ENCODE measurements at places on chromosomes 2 and 18. TPM values are rescaled to one million over a fixed set of nuclear protein-coding genes. Genes with fewer than 3 reads are reported as not detected.

HOXD13 gene
- polyA plus RNA-seq: not detected

ALS2 gene
- 17.5 TPM for polyA plus RNA-seq

SFT2D3 gene
- polyA plus RNA-seq: not detected

SLC23A3 gene
- polyA plus RNA-seq: 1.1 TPM

SPIRE1 gene
- polyA plus RNA-seq: 15.1 TPM

TAF4B gene
- 3.3 TPM for polyA plus RNA-seq

HOXD4 gene
- polyA plus RNA-seq: 8.2 TPM

GRCh38 chr2:218284106-218284811 is 8.0 kb downstream of the TMBIM1 start:
- no peak for DNase-seq

- no peak for DNase-seq
Observed at GRCh38 chr2:6372317-6372901, 493.3 kb downstream of the CMPK2 start.

- no peak for DNase-seq
Observed at GRCh38 chr2:189698020-189698887, 23.8 kb downstream of the ANKAR start.

GRCh38 chr2:143398781-143399180 is 269.6 kb downstream of the ARHGAP15 start:
- peak; percentile 2 for DNase-seq

DNA sequence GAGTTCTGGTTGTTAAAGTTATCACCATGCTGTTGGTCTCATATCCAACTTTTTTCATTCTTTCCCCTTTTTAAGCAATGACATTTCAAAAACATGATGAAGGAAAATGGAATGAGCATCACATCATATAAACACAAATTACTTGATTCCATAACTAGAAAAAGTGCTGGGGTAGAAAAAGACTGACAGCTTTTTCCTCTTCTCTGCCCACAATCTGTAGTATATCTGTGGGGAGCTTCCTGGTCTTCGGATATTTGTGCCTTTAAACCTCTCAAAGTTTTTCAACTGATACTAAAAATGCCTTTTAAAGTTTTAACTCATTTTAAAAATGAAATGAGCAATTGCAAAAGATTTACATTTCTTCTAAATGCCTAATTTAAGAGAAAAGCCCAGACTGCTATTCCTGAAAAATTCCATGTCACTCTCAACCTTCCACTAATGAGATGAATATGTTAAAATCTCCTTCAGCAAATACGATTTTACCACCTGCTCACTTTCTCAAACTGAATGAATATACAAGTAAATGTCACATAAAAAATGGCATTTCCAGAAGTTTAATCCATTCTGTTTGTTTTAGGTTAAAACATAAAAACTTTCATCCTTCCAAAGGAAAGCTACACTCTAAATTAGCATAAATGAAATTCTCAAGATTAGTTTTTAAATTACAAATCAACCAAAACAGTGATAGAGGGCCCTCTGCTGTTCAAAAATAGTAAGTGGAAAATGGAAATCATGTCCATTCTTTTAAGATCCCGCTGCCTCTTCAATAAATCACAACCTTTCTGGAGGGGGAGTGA is 2.1 kb downstream of the DNAH7 start:
- DNase-seq: no peak

- DNase-seq: no peak
Observed at GRCh38 chr2:37110306-37111212, 26.2 kb downstream of the GPATCH11 start.

- DNase-seq: no peak
Observed at GRCh38 chr2:209495855-209496585, 72.2 kb downstream of the MAP2 start.

GRCh38 chr18:4069183-4069582 is 385.9 kb downstream of the DLGAP1 start:
- no peak for DNase-seq

DNA sequence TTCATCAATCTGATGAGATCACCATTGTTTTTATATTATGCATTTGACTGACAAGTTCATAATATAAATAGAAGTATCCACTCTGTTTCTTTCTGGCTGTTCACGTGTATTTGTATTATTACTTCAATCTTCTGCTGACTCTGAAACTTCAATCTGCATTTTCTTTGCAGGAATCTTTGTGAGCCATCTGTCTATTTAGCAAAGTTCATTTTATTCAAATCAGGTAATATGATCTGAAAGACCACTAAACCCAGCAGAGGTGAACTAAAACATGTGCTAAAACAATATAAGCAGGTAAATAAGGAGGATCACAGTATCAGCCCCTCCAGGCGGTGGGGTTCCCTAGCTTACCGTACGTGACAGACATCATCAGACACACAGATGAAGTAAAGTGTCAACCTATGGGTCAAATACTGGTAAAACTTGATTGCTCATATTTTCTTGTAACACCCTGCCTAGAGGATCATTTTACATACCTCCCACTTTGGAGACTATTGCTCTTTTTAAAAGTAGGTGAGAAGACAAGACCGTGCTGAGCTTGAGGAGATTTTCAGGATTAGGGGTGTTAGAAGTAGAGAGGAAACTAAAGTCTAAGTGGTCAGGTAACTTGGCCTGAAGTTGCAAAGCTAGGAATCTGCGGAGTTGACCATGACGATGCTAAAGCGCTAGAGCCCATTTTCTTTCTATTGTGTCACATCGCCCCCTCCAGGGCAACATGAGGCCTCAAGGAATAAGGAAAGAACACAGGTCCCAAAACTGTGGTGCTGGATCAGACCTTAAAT is 9.0 kb downstream of the DTNB start:
- peak; percentile 64 for DNase-seq

DNA sequence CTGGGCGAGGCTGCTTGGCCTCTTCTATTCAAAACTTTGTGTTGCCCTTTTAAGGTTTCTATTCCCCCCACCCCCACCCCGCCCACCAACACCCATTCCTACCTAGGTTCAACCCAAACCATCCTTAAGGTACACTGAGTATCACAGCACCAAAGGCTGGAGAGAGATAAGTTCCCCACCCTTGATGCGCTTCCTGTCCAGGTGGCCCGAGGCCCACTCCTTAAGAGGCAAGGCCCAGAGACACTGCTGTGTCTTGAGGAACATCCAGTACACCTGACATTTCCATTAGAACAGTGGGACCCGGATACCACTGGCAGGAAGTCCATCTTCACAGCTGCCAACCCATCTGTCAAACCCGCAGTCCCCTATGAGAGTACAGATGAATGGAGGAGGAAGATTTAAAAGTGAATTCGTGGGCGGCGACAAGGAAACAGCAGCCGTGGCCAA is 277 bp upstream of the INPP1 start:
- DNase-seq: no peak

GRCh38 chr2:42931146-42931817 is 138.9 kb upstream of the HAAO start:
- DNase-seq: no peak

DNA sequence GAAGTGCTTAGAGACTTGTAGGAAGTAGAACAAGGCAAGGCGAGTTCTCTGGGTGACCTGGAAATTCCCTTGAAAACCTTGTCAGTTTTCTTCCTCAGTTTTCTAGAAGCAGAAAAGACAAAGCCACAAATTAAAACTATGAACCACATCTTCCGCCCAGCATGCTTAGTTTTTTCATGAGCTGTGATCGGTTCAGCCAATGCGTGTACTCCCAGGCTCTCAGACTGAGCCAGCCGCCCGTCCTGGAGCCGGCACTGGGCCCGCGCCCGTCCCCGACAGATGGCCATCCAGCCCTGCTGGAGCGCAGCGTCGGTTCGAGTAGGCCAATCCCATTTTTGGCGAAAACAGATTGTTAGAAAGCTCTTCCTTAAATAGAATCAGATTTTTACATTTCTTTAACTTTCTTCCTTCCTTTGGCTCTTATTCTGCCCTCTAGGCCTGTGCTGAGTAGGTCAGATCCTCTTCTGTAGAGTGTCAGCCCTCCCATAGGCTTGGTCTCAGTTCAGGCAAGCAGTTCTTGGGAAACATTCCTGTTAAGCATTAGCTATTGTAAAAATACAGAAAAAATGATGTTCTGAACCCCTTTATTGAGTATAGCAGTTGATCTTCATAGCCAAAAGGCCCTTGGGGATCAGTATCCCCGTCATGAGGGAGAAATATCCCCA is 112.5 kb downstream of the NCK2 start:
- DNase-seq: no peak

DNA sequence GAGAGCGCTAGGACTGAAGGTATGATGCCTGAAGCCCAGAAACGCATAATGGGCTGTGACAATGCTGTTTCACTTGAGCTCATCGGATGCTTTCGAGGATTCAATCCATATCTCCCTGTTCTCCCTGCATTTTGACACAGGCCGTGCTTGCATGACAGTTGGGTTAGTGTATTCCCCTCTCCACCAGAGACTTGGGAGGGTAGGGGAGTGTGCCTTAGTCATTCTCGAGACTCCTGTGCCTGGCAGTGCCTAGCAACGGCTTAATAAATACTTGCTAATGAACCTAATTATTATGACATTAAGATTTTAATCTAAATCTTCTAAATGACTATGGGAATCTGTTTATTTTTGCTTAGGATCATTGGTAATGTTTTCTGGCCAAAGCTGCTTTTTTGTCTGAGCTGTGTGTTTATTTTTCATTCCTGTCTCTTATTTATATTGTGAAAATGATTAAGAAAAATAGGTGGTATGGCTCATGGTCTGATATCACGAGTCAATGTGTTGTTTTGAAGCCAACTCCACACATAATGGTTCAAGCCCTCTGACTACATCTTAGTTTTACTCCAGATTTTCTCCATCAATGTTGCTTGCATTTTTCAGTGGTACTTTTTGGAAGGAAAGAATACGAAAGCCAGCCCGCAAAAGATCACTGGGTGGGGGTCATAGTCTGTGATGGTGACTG is 61.3 kb downstream of the NEDD4L start:
- no peak for DNase-seq

- no peak for DNase-seq
Observed at GRCh38 chr2:85355073-85355410, 473 bp downstream of the ELMOD3 start.

GRCh38 chr2:218368621-218369153 is 12.0 kb downstream of the CATIP start:
- DNase-seq: no peak

GRCh38 chr2:47253447-47253846 is 98.3 kb upstream of the STPG4 start:
- no peak for DNase-seq

DNA sequence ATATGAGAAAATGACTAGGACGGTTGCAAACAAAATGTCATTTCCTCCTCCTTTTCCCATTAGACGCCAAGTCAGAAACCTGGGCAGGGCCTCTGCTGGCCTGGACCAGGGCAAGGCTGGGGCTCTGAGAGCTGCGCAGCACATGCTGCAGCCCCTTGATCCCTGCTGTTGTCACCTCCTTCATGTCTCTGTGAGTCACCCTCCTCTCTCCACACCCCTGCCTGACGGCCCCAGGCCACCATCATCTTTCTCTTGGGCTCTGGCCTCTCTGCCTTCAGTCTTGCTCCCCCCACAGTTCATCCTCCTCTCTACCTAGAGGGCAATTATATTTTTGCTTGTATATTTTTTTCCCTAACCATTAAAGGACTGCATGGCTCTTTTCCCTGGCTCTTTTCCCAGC is 10.0 kb downstream of the FLACC1 start:
- DNase-seq: no peak

DNA sequence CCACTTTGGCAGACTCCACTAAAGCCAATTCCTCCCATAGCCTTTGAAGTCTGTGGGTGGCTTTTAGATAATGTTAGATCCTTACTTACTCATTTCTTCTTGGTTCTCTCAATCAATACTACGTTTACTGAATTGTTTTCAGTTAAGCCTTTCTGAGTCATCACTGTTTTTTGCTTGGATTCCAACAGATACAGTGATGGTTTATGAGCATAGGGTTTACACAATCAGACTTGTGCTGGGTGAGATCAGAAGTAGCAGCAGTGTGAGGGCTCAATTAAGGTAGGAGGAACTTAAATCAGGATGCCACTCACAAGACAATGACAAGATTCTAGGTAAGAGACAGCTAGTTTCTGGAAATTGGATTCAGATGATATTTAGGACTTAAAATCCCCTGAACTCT is 297.7 kb upstream of the DOK6 start:
- DNase-seq: no peak

- no peak for DNase-seq
Observed at GRCh38 chr2:39378968-39379367, 58.1 kb downstream of the MAP4K3 start.

DNA sequence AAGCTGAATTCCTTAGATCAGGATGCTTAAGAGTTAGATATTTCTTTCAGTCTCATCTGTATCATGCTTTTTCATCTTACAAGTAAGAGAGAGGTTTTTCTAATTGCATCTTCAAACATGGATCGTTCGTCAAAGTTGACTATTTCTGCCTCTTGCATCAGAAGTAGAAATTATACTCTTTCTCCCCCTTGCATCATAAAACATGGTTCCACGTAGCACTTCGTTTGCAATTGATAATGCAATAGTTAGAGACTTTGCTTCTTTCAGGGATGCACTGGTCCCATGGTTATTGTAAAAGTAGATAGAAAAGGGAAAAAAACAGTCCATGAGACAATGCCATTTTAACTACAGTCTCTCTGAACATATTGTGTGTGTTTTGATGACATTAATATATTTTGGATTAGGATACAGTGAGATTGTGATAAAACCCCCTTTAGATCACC is 75.1 kb upstream of the PARD3B start:
- DNase-seq: no peak

DNA sequence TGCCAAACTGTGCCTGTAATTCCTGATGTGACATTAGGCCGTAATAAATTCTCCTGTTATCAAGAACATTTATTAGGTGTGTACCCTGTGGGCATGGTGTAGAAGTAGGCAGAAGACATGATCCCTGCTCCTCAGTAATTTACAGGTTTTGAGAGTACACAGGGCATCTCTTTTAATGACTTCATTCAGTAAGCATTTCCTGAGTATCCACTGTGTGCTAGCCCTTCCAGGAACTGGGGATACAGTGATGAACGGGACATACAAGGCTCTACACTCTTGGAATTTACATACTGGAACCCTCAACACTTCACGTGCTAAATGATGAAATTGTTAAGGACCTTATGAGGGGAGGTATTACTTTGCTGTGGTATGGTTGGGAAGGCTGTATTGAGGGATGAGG is 30.2 kb downstream of the DIS3L2 start:
- DNase-seq: no peak

DNA sequence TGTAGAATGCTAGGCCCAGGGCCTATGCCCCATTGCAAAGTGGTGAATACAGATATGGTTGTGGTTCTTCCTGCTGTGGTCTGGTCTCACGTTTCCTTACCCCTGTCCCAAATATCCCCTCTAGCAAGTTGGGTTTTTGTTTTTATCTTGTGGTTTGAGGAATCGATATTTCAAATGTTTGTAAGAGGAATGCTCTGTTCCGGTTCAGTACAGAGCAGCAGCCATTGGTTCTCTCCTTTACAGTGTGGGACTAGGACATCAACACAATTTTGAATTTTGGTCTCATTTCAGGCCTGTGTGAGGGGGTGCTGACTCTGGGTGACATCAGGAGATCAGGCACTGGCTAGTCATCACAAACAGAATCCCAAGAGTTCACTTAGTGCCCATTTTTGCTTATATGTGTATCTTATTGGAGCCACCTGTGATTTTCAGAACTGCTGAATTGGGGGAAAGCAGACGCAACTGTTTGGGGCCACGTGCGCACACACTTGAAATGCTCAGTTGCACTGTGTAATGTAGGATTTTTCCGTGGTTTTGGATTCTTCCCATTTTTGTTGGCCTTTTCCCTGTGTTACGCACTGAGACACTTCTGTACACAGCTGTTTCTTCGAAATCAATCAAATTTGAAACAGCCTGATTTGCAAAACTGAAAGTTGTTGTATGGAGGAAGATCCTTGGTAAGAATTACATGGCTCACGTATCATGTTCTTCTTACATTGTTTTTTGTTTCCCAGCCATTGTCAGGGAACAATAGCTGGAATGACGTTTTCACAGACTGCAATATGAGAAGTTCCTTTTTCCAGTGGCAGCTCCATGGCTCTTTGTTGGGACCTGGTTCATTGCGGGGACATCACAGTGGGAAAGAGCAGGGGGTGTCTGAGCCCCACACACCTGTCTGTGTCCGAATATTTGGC is 8.6 kb downstream of the SH3BP4 start:
- DNase-seq: peak; percentile 58

Data from hindlimb muscle (tissue), 1 donor.